Pulmonary artery endothelial cell (primary cell): ENCODE measurements at places on chromosomes 5 and 9.
A peak's percentile ranks its signal among the peaks of the same experiment; 100 is the strongest.

DNA sequence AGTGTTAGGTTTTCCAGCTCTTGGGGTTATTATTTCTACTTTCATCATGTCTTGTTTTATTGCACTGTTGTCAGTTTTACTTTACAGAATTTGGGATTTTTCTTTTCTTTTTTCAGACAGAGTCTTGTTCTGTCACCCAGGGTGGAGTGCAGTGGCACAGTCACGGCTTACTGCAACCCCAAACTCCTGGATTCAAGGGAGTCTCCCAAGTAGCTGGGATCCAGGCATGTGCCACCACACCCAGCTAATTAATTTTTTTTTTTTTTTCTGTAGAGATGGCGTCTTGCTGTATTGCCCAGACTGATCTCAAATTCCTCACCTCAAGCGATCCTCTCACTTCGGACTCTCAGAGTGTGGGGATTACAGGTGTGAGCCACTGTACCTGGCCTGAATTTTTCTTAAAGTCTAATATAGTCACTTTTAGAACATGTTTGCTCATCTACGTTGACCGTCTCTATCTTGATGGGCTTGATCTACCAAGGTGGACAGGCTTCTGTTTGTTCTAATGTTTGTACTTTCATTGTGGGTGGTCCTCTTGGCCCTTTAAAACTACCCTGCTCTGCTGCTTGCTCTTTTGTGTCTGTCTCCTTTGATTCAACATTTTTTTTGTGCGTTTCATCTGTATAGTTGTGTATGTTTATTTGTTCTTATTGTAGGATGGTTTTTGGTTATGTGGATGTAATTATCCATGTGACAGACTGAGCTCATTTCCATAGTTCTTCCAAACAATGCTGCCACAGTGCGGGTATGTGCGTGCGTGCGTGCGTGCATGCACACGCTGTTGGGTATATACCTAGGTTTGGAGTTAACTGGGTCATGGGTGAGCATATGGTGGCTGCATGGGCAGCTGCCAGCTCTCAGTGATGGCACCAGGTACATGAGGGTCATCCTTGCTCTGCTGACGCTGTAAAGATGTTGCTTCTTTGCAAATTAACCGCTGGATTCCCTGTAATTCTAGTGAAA is 18.1 kb downstream of the PRRC2B start:
- no peak for DNase-seq

DNA sequence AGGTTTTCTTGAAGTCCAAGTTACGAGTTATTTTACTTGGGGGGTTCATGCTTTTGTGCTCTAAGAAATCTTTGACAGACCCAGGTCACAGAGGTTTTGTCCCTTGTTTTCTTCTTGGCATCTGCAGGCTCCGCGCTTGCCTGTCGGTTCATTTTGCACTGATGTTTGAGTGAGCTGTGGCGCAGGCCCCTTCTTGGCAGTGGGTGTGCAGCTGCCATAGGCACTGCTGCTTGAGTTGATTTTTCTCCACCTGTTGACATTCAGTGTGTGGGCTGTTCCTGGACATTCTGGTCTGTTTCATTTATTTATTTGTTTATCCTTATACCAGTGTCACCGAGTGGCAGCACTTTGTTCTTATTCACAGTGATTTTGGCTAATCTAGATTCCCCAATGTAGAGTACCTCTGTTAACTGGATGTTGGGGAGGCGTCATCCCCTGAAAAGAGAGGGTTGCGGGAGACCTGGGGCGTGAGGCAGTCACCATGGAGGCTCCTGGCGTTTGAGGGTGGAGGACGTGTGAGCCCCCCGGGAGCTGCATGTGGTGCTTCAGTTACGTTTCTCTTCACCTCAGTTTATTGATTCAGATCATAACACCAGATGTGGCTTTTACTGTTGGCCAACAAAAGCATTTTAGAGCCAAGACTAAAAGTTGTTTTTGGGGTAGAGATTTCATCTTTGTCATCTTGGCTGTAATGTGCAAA is 121.4 kb upstream of the CACNA1B start:
- DNase-seq = no peak

GRCh38 chr5:171593976-171594375 is 174.5 kb downstream of the FGF18 start:
- no peak for DNase-seq

DNA sequence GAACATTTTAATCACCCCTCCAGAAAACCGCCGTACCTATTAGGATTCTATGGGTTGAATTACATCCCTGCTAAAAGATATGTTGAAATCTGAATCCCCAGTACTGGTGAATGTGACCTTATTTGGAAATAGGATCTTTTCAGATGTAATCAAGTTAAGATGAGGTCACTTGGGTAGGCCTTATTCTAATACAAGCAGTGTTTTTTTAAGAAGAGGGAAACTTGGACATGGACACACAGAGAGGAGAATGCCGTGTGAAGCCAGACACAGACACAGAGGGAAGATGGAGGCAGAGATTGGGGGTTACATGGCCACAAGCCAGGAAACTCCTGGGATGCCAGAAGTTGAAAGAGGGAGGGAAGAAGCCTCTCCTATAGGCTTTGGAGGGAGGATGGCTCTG is 183.5 kb downstream of the GNA14 start:
- no peak for DNase-seq

DNA sequence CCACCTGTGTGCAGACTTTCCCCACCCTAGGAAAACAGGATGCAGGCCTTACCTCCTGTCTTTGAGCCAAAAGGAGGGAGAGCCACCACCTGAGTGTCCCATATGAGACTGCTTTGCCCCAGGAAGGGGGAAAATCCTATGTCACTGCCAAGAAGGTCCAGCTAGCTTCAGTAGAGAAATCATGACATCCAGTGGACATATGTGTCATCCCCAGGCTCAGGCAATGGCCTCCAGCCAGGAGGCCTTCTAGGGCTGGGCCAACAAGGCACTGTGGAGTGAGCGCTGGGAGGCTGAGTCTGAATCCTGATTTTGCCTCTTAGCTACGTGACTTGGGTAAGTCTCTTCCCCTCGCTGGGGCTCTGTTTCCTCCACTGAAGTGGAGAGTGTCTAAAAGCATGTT is 60.2 kb downstream of the SMIM23 start:
- DNase-seq = no peak

- no peak for DNase-seq
These were observed 61.3 kb downstream of the S1PR3 start for GRCh38 chr9:89052470-89053097.

- DNase-seq = no peak
These were observed 68.5 kb downstream of the TENT4A start for GRCh38 chr5:6781716-6782115.

- no peak for DNase-seq
These were observed 193.2 kb downstream of the CACNA1B start for GRCh38 chr9:138070815-138071214.

- DNase-seq = peak; percentile 98
These were observed 90.0 kb downstream of the PRRT1B start for GRCh38 chr9:131635285-131635684.

DNA sequence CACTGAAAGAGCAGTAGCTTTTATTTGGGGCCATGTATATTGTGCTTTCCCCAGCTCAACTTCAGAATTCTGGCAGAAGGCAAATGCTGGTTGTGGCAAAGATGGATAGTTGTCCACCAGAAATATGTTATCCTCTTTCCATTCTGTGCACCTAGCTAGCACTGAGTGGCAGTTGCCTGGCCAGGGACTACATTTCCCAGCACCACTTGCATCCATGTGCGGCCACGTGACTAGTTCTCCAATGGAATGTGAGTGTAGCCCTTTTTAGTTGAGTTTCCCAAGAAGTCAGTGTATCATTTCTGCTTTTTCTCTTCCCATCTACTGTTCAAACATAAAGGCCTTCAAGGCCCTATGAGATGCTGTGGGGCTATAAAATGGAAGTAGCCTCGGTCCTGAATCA is 354.0 kb upstream of the CLINT1 start:
- no peak for DNase-seq

DNA sequence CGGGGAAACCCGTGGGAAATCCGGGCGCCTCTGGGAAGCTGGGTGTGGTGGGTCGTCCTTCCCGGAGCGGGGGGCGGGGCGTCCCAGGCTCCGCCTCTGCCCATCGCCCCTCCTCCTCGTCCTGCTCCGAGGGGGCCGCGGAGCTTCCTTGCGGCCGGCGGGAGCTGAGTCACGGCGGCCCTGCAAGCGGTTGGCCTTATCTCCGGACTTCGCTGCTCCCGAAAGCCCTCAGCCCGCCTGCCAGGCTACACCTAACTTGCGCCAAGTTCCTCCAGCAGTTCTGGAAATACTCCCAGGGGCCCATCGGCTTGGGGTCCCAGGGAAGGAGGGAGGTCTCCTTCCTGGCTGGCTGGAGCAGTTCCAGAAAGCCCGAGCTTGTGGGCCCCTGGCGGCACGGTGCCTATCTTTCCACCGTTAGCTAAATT is 54.1 kb upstream of the CDKN2AIPNL start:
- DNase-seq = peak; percentile 68

- DNase-seq = no peak
These were observed 116.4 kb upstream of the SPDL1 start for GRCh38 chr5:169467041-169467771.

DNA sequence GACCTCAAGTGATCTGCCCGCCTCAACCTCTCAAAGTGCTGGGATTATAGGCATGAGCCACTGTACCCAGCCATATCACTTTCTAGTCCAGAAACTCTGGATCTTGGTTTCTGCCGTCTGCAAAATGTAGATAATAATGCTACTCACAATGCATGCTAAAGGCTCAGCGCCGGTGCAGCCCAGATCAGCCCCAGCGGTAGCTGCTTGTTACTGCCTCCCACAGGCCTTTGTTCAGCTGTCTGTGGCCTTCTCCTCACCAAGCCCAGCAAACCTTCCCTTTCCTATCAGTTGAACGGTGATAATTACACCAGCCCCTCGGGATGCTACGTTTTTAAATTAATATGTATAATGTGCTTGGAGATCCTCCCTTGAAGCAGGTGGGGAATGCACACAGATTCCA is 26.2 kb upstream of the MSX2 start:
- no peak for DNase-seq

- DNase-seq = no peak
These were observed 221.6 kb upstream of the KIF2A start for GRCh38 chr5:62084391-62084790.

GRCh38 chr5:176851871-176852658 is 41.7 kb downstream of the UNC5A start:
- DNase-seq = no peak

GRCh38 chr5:3041001-3041400 is 289.5 kb upstream of the IRX2 start:
- DNase-seq = no peak

- DNase-seq = no peak
These were observed 20.7 kb downstream of the HK3 start for GRCh38 chr5:176878463-176878862.

DNA sequence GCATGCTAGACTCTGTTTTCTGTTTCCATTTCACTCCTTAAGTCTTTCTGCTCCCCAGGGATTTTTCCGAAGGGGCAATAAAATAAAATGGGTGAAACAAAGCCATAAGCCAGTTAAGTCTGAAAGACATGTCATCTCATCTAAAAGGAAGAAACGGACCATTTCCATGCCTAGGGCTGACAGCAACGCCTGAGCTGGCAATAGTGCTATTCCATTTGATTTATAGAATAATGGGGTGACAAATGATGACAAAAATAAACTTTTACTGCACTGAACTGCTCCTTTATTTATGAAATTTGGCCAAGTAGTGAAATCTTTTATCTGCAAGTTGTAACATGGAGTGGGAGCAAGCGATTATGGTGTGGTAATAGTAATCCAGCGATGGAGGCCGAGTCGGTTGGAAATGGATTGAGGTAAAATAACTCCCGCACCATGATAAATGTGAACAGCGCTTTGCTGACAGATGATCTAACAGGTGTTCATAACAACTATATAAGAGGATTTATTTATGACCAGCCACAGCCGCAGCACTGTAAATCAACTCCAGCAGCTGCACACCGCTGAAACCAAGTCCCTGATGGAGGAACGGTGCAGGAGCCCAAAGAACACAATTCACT is 219.8 kb upstream of the TBCA start:
- no peak for DNase-seq

- no peak for DNase-seq
These were observed 119.4 kb upstream of the SPIN1 start for GRCh38 chr9:88268886-88269285.

DNA sequence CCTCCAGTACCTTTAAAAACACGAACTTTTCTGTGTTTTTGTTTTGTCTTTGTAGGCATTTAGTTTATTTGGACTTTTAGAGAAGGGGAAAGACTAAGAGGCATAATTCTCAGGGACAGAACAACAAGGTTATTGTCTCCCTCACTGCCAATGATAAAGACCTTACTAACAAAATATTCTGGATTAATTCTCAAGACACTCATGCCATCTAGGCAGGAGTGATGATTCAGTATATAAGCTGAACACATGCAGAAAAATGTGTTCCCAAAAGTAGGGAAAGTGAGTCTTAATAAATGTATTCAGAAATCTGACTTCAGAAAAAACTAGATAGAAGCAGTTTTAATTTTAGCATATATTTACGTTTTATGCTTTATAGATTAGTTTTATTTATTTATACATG is 17.4 kb upstream of the ASPN start:
- DNase-seq = no peak

- DNase-seq = no peak
These were observed 146.4 kb upstream of the ZNF366 start for GRCh38 chr5:72653586-72653985.

- DNase-seq = no peak
These were observed 70.1 kb upstream of the UNC5A start for GRCh38 chr5:176740131-176740701.

DNA sequence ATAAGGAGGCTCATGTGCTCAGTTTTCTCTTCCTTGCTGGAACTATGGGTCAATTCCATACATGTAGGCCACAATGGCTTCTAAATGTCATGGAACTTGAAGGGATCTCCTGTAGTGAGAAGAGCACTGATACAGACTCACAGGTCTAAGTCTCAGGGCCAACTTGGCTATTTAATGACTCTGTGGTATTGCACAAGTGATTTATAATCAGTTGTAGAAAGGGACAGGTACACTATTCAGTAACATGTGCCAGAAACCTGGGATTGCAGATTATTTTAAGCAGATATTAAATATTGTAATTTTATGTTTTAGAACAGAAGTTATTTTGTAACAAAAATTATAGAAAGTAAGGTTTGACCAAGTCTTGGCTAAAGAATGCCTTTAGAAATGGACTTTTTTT is 241.5 kb upstream of the PIK3R1 start:
- no peak for DNase-seq

- no peak for DNase-seq
These were observed 194.8 kb downstream of the LRRC70 start for GRCh38 chr5:62773460-62773859.

GRCh38 chr5:132263548-132264261 is 6.2 kb downstream of the PDLIM4 start:
- DNase-seq = peak; percentile 53

GRCh38 chr5:103617913-103618312 is 55.3 kb upstream of the NUDT12 start:
- no peak for DNase-seq

- DNase-seq = no peak
These were observed 500.0 kb upstream of the C9orf72 start for GRCh38 chr9:28073270-28073669.

DNA sequence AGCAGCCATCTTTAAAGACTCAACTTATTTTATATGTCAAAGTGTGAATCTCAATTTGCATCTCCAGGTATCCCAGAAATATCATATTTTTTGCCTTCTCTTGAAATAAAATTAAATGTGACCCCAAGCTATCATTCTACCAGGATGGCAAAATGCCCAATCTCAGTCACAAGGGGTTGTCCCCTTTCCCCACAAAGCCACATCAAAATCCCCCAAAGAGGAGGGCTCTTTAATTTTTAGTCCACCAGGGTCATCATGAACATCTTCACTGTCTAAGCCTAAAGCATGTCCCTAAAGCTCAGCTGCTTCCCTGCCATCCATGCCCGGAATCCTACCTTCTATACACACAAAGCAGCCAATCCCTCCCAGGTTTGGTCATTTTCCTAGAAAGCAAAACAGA is 670.5 kb upstream of the KLF4 start:
- DNase-seq = no peak

- no peak for DNase-seq
These were observed 60.7 kb upstream of the NIPBL start for GRCh38 chr5:36815871-36816270.
